ENCODE measurements at places on chromosomes 7 and 10. TPM values are rescaled to one million over a fixed set of nuclear protein-coding genes. Genes with fewer than 3 reads are reported as not detected.

ZNF853 gene
- polyA plus RNA-seq, result 0.32 TPM

C10orf71 gene
- polyA plus RNA-seq, result not detected

TFPI2 gene
- polyA plus RNA-seq, result 18.1 TPM

CPN1 gene
- polyA plus RNA-seq, result not detected

SAMD9 gene
- not detected for polyA plus RNA-seq

SNCG gene
- polyA plus RNA-seq, result 17.0 TPM

DOCK4 gene
- polyA plus RNA-seq, result 6.3 TPM

TMEM254 gene
- 21.1 TPM for polyA plus RNA-seq

SYT15 gene
- 1.5 TPM for polyA plus RNA-seq

AKR1C4 gene
- not detected for polyA plus RNA-seq

TMEM196 gene
- 0.57 TPM for polyA plus RNA-seq

JCAD gene
- polyA plus RNA-seq, result 0.78 TPM

GPR22 gene
- polyA plus RNA-seq, result 3.4 TPM

FAM237B gene
- 0.13 TPM for polyA plus RNA-seq

IDI2 gene
- polyA plus RNA-seq, result not detected

POU6F2 gene
- 5.0 TPM for polyA plus RNA-seq

EZH2 gene
- polyA plus RNA-seq, result 32.5 TPM

GPR15LG gene
- not detected for polyA plus RNA-seq

SDHAF3 gene
- 110 TPM for polyA plus RNA-seq

AKR1C3 gene
- 9.1 TPM for polyA plus RNA-seq

SLC26A3 gene
- polyA plus RNA-seq, result not detected

PLXNA4 gene
- polyA plus RNA-seq, result 0.14 TPM

PIK3AP1 gene
- 0.65 TPM for polyA plus RNA-seq

ANKRD30A gene
- not detected for polyA plus RNA-seq

FEZF1 gene
- polyA plus RNA-seq, result 1.0 TPM

FBXL13 gene
- polyA plus RNA-seq, result 1.3 TPM

TOMM7 gene
- polyA plus RNA-seq, result 920 TPM

THSD7A gene
- polyA plus RNA-seq, result 1.1 TPM

BLNK gene
- polyA plus RNA-seq, result 0.40 TPM

STAG3 gene
- 4.7 TPM for polyA plus RNA-seq

ACSM6 gene
- 0.65 TPM for polyA plus RNA-seq

CLRN3 gene
- polyA plus RNA-seq, result not detected

TEX36 gene
- not detected for polyA plus RNA-seq

PRTFDC1 gene
- polyA plus RNA-seq, result 9.1 TPM

SEMA3C gene
- polyA plus RNA-seq, result 0.40 TPM

ABCA13 gene
- polyA plus RNA-seq, result not detected

EGFR gene
- polyA plus RNA-seq, result 1.5 TPM

ARHGEF35 gene
- polyA plus RNA-seq, result 32.3 TPM

LBX1 gene
- not detected for polyA plus RNA-seq

RARRES2 gene
- 314 TPM for polyA plus RNA-seq

AGAP4 gene
- 17.6 TPM for polyA plus RNA-seq

MYL10 gene
- polyA plus RNA-seq, result 0.75 TPM

CUX1 gene
- 49.9 TPM for polyA plus RNA-seq

MMD2 gene
- polyA plus RNA-seq, result 0.11 TPM

CHAT gene
- not detected for polyA plus RNA-seq

LIPF gene
- not detected for polyA plus RNA-seq

Measured in GM23338 (cell line).